ENCODE measurements at places on chromosomes 2 and 18.

- DNase-seq, result no peak
Measured at GRCh38 chr2:96198921-96199320, 9.7 kb downstream of the STARD7 start.

- no peak for DNase-seq
Measured at GRCh38 chr2:172813314-172813888, 77.8 kb downstream of the RAPGEF4 start.

GRCh38 chr2:191081411-191082155, 67.6 kb upstream of the STAT1 start:
- peak; percentile 4 for DNase-seq

GRCh38 chr18:31555971-31556747, 35.5 kb upstream of the TTR start:
- DNase-seq, result peak; percentile 43
